ENCODE measurements at places on chromosomes 16 and 17.

- DNase-seq: no peak
Measured at GRCh38 chr16:55203570-55203969, 120.4 kb upstream of the IRX6 start.

DNA sequence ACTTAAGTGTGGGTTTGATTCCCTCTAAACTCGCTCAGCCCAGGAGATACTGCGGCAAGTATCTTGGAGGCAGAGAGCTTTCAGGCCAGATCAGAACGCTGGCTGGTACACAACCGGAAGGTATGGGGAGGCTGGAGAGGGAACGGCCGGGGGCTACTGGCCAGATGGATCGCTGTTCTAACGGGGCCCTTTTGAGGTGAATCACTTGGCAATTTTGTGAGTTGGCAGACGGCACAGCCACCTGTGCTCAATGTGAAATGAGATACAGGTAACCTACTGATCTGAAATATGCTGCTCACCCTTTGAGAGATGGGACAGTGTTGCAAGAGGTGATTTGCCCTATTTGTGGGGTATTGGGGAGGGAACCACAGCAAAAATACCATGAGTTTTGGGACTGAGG is 622.9 kb upstream of the RBFOX1 start:
- DNase-seq: no peak

DNA sequence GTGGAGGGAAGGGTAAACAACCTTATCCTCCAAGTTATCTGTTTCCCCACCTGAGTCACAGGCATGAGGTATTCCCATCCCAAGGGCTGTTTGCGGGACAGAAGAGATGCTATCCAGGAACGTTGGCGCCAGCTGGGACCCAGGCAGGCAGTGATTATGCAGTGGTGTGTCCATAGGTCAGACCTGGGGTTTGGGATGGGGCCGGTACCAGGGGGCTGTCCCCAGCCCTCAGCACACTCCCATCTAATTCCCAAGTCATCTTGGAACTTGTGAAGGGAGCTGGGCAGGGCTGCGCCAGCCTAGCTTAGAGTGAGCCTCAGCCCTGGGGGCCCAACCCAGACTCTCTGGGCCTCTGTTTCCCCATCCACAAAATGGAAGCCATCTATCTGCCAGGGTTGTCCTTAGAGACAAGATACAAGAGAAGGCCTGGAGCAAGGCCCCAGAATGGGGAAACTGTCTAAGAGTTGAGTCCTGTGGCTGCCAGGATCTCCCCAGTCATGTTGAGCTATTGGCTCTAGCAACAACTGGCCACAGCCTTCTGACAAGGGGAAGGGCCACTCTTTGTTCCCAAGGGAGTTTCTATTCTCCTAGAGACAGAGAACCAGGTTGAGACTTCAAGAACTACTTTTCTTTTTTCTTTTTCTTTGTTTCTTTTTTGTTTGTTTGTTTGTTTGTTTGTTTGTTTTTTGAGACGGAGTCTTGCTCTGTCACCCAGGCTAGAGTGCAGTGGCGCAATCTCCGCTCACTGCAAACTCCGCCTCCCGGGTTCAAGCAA is 9.8 kb upstream of the JUP start:
- DNase-seq: no peak

DNA sequence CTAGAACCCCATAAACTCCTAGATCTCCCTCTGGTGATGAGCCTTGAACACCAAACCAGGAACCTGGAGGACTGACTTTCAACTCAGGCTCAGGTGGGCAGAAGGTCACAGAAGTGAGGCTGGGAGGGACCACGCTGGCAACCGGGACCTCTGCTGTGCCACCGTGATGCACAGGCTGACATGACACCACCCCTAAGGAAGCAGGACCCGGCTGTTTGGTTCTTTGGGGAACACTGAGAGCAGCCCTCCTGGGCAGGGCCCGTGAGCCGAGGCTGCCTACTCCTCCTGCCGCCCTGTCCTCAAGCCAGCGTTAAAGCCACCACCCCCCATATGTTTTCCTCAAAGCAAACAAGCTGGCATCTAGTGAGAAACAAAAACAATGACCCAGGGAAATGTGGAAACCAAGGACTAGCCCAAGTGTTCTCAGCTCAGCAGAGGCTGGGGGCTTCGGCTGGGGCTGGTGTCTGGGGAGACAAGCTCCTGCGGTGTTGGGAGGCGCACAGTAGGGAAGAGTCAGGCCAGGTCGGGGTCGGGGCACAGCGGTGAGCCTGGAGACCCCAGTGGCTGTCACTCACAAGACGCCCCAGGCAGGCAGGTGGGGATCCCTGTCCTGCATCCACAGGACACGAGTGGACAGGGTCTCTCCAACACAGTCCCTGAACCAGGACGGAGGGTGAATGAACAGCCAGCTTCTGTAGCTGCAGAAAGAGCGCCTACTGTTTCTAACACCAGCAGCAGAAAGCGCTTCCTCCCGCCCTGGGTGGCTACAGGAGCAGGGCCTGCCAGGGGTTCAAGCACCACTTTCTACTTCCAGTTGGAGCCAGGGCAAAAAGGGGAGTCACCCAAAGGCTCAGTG is 1.7 kb downstream of the SMIM5 start:
- no peak for DNase-seq

DNA sequence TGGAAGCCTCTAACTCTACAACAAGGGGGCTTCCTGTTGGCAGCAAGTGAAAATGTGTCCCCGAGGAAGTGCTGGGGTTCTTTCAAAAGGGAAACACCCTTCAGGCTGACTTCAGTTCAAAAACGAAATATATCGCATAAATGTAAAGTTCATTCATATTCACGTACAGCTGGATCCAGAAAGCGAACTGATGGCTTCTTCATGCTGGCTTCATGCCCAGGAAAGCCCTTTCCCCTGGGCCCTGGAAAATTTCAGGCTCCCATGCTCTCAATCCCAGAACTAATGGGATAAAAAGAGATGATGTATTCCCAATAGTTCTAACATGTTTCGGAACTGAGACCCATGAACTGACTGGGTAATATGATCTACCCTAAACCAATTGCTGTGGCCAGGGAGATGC is 104.7 kb upstream of the CDH13 start:
- no peak for DNase-seq

GRCh38 chr16:55543472-55543871 is 23.0 kb upstream of the CAPNS2 start:
- DNase-seq: no peak

GRCh38 chr16:11632455-11632939 is 35.8 kb upstream of the SNN start:
- no peak for DNase-seq

- no peak for DNase-seq
Measured at GRCh38 chr17:75194879-75195278, 10.6 kb upstream of the NUP85 start.

DNA sequence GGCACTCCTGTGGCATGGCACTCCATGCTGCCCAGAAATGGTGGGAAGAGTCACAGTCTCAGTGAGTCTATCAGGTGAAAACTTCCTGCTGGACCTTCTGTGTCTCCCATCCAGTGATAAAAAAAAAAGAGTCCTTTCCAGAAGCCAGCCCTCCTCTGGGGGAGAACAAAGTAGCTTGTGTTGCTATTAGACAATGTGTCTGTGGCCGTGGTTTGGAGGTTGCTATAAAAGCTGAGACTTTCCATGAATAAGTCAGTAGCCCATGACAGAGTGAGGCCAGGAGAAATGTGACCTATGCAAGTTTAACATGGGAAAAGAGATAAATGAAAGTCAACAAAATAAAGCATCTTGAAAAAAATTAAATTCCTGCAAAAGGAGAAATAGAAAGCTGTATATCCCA is 250.7 kb upstream of the MON1B start:
- DNase-seq: no peak

DNA sequence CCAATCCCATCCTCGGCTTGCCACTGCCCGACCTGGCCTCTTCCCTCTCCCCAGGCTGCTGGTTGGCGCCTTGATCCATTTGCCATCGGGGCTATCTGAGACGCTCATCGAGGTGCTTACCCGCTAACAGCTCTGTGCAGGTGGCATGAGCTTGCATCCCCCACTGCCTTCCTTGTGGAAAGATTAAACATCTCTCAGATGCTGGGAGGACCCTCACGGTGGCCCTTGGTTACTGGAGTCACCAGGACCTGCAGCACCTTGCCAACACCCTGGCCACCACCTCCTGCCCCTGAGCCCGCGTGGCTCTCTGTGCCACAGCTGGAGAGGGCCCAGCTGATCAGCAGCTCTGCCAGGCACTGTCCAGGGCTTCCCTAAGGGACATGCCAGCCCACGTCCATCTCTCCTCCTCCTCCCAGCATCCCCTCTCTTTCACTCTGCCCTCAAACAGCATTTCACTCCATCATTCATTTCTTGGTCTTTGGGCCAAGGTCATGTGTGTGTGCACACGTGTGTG is 249.6 kb downstream of the RBFOX3 start:
- no peak for DNase-seq

Measured in NCI-H1048 (cell line).